ENCODE measurements at places on chromosomes 13 and 19.

DNA sequence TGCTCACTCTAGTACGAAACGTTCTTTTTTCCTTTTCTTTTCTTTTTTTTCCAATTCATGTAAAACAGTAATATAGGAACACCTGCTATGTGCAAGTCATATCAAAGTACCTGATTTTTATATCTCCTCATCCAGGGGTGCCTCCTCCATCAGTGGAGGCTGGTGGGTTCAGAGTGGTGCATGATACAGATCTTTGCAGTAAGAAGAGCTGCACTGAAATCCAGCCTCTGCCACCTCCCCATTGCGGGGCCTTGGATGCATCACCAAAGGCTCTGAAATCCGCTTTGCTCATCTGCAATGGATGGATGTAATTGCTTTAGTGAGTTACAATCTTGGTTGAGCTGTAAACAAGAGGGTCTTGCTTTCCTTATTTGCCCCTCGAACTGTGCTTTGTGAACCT lies 38.3 kb downstream of the GPR12 start:
- DNase-seq = no peak

- no peak for DNase-seq
Measured at GRCh38 chr13:101308247-101309013, 107.9 kb downstream of the NALCN start.

- DNase-seq = no peak
Measured at GRCh38 chr13:36074659-36075058, 56.5 kb downstream of the DCLK1 start.

GRCh38 chr13:113859311-113860050 lies 4.4 kb downstream of the GAS6 start:
- no peak for DNase-seq

GRCh38 chr13:97327086-97327485 lies 105.0 kb downstream of the MBNL2 start:
- DNase-seq = no peak

DNA sequence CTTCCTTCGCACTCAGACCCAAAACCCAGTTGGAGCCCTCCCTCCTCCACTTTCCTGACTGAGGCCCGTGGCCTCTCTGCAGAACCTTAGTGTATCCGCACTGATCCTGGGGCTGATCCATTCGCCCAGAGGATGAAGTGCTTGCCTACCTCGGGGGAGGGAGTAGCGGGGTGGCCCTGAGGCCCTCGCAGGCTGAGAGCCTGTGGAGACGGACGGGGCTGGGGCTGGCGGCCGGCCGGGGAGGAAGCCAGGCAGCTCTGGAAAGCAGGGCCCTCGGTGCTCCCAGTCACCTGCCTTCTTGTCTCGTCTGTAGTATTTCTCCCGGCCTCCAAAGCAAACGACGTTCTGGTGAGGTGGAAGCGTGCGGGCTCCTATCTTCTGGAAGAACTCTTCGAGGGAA lies 1.3 kb downstream of the PROZ start:
- DNase-seq = no peak

DNA sequence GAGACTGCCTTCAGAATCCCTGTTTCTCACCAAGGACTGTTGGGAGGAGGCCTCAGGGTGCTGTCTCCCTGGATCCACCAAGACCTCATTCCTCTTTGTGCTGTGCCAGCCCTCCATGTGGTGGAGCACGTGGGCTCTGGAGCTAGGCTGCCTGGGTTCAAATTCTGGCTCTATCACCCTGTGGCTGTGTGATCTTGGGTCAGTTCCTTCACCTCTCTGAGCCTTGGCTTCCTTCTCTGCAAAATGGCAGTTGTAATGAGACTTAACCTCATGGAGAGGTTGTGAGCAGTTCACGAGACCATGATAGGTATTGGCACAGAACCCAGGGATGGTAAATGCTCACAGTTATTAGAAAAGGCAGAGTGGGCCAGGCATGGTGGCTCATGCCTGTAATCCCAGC lies 6.4 kb downstream of the PNMA8C start:
- DNase-seq = no peak

GRCh38 chr13:80050252-80050651 lies 290.7 kb downstream of the SPRY2 start:
- no peak for DNase-seq

- no peak for DNase-seq
Measured at GRCh38 chr13:77696879-77697216, 639 bp upstream of the SLAIN1 start.

DNA sequence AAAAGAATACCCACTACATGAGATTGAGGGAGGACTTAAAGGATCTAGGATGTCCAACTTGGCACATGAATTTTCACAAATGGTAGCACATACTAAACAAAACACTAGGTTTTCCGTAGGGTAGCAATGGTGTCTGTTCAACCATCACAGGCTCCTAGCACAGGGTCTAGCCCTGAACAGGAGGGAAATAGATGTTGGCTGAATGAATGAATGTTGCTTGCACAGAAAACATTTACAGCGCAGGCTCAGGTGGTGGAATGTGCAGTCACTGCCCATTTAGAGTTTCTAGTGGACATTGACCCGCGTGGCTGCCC lies 1.9 kb upstream of the MYCBP2 start:
- DNase-seq = no peak

DNA sequence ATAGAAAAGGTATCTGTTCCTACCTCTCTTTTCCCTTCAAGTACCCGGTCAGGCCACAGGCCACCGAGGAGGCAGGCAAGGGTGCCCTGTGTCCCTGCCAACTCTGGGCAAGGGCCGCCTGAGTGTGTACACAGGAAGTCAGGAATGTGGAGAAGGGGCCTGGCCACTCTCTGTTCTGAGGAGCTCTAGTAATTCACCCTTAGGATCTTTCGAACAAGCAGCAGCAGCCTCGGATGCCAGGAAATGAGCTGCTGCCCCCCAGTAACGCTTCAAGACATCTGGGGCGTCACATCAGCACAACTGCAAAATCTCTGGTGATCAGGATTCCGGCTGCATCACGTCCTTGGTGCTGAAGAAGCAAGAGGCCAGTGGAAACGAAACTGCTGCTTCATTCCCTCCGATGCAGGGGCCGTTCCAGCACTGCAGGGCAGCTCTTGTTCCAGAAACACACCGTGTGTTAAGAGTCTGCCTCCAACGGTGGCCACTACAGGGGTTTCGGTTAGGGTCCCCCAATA lies 2.0 kb downstream of the RAB20 start:
- DNase-seq = no peak

DNA sequence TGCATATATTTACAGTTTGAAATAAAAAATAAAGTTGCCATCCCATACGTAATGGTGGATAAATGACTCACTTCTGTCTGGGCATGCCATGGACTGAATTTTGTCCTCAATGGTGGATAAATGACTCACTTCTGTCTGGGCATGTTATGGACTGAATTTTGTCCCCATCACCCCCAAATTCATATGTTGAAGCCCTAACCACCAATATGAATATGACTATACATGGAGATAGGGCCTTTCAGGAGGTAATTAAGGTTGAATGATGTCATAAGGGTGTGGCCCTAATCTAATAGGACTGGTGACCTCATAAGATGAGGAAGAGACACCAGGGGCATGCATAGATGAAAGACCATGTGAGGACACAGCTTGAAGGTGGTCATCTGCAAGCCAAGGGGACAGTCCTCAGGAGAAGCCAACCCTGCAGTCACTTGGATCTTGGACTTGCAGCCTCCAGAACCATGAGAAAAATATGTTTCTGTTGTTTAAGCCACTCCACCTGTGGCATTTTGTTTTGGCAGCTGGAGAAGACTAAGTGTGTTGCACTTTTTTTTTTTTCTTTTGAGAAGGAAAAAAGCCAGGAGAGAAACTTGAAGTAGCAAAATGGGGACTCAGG lies 41.8 kb downstream of the RFC3 start:
- no peak for DNase-seq

GRCh38 chr13:69565334-69565733 lies 542.3 kb upstream of the ATXN8OS start:
- no peak for DNase-seq

- DNase-seq = peak; percentile 92
Measured at GRCh38 chr19:48169578-48169938, 586 bp downstream of the LIG1 start.

All from CD4-positive, alpha-beta T cell treated with Interleukin-12 subunit alpha and Interleukin-12 subunit beta, for 1 hour (primary cell).